ENCODE measurements at places on chromosomes 6 and 20. TPM values are rescaled to one million over a fixed set of nuclear protein-coding genes. Genes with fewer than 3 reads are reported as not detected.

Gene SAYSD1
- 7.9 TPM for total RNA-seq

Gene RBPJL
- not detected for total RNA-seq

Gene ADGB
- total RNA-seq: not detected

GRCh38 chr6:13778028-13778427 lies 36.3 kb downstream of the MCUR1 start:
- H3K36me3 ChIP-seq: no peaks in the 10 kb centered on the region
- no peak for DNase-seq
- no peak overlapping the region for H3K27ac ChIP-seq
- H3K4me3 ChIP-seq: no peak overlapping the region

DNA sequence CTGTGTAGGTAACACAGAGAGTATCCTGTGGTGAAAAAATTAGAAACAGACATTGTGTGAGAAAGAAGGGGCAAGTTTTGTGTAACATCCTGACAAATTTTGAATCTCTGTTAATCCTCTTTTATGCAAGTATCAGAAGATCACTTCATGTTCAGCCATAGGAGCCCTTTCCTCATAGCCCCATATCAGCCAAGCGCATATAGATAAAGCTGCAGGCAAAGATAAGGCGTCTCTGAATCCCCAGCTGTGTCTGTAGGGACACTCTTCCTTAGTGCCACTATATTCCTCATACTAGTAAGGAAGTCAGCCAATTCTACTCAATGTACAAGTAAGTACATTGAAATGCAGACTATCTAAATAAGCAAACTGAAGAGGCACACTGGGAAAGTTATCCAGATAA lies 22.3 kb downstream of the HTR1E start:
- H3K4me3 ChIP-seq: no peak overlapping the region
- H3K36me3 ChIP-seq: no peaks in the 10 kb centered on the region
- H3K27me3 ChIP-seq: no peaks in the 10 kb centered on the region
- H3K4me1 ChIP-seq: no peaks in the 10 kb centered on the region
- no peak for DNase-seq
